Hepatocyte (in vitro differentiated cells): ENCODE measurements at places on chromosomes 12 and 14.

DNA sequence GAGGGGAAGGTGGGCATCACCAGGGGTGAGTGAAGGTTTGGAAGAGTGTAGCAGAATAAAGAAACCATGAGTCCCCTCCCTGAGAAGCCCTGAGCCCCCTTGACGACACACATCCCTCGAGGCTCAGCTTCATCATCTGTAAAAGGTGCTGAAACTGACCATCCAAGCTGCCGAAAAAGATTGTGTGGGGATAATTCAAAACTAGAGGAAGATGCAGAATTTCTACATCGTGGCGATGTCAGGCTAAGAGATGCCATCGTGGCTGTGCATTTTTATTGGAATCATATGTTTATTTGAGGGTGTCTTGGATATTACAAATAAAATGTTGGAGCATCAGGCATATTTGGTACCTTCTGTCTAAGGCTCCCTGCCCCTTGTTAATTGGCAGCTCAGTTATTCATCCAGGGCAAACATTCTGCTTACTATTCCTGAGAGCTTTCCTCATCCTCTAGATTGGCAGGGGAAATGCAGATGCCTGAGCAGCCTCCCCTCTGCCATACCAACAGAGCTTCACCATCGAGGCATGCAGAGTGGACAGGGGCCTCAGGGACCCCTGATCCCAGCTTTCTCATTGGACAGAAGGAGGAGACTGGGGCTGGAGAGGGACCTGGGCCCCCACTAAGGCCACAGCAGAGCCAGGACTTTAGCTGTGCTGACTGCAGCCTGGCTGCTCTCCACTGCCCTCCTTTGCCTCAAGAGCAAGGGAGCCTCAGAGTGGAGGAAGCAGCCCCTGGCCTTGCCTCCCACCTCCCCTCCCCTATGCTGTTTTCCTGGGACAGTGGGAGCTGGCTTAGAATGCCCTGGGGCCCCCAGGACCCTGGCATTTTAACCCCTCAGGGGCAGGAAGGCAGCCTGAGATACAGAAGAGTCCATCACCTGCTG lies 7.0 kb downstream of the SERPINA1 start:
- DNase-seq: no peak

GRCh38 chr14:104872469-104873341 lies 7.6 kb downstream of the CEP170B start:
- DNase-seq: peak; percentile 48

DNA sequence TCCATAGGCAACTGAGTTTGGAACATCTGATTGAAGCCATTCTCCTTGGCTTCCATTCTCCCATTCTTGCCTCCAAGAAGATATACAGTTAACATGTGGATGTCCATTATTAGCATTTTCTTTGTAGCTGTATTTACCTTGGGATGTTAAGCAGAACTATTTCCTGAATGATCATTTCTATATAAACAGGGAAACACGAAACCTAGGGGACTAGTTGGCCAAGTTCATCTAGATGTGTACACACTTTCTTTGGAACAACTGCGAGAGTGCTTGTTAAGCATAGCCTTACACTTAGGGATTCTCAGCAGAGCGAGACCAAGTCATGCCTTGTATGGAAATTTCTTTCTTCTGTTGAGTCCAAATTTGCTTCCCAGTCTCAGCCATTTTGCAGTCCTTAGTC lies 42.1 kb downstream of the DRAM1 start:
- DNase-seq: no peak

DNA sequence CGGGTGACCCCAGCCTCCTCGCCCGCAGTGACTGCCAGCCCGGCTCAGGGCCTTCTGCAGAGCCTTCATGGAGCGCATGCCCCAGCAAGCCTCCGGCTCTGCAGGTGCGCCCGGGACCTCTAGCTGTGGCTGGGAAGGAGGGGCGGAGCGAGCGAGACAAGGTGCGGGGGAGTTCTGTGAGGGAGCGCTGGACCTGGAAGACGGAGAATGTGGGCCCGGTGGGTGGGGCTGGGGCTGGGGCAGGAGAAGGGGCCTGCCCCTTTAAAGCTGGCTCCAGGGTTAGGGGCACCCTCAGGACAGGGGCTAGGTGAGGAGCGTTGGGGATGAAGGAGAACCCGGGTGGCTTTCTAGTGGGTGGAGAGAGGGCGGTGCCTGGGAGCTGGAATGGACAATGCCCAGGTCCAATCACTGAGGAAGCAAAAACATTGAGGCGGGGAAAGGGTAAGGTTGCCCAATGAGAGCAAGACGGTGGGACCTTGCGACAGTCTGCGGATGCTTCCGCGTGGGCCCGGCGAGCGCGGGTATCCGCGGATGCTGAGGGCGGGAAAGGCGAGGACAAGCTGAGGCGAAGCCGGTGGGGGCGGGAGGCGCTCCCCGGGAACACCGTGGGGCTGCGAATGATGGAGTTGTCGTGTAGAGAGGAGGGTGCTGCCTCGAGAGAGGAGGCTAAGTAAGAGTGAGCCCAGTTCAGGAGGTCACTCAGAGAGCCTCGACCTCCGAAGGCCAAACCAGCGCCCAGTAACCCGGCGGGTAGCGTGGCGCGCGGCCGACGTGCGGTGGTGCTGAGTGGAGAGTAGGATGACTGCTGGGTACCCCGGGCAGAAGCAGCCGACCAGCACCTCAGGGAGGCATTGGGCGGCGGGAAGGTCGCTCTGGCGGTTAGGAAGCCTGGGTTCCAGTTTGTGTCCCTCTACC lies at the start of gene GLS2:
Gene GLS2, minus strand, starts transcription at position 121 of the 915 bp plus-strand sequence. Its CDS starts 43 bp downstream, at position 78.
- peak; percentile 83 for DNase-seq

- peak; percentile 46 for DNase-seq
Measured at GRCh38 chr12:123713398-123713797, 1.2 kb downstream of the ATP6V0A2 start.

DNA sequence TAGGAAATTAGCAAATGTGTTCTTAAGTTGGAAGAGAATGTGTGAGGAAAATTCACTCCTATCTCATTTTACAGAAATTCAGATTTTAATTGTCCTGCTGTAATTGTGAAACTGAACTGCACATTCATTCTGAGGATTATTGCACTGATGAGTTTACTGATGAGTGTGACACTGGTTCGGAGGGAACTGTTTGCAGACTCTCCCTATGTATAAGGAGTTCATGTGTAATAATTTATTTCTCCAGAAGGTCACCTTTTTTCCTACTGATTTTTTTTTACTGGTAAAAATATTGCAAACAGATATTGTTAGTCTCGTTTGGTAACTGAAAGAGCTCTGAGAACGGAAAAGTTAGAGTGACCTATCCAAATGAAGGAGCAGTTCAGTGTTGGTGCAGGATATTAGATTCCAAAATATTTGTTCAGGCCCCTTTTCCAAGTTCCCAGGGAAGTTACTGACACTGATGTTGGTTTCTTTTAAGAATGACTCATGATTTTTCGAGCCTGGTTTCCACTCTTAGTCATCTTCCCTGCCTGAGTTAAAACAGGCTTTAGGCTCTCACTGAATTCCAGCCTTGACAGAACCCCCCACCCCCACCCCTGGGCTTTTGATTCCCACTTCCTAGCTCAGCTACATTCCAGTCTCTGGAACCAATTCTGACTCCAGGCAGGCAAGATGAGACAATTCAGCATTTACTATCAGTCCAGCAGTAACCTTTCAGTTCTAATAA lies 18.4 kb downstream of the ANO6 start:
- peak; percentile 83 for DNase-seq

DNA sequence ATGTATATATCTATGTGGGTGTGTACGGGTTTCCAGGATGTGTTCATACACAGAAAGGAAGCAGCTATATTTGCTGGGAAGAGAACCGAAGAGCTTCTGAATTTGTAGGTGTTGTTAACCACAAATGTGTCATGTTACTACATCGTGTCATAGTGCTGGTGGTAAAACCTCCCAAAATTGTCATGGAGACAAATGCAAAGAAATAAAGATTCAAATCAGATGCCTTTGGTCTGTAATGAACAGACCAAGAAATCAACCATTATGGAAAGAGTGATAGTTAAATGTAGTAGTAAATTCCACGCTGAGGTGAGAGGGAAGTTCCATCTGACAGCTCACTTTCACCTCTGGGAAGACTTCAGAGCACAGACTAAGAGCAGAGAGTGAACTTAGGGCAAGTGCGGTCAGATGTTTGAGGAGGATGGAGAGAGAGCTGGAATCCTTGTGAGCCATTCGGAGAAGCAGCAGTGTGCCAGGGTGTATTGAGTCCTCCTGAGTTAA lies 487.5 kb downstream of the TMEM121 start:
- DNase-seq: no peak

- no peak for DNase-seq
Measured at GRCh38 chr12:106066051-106066705, 72.6 kb downstream of the NUAK1 start.

DNA sequence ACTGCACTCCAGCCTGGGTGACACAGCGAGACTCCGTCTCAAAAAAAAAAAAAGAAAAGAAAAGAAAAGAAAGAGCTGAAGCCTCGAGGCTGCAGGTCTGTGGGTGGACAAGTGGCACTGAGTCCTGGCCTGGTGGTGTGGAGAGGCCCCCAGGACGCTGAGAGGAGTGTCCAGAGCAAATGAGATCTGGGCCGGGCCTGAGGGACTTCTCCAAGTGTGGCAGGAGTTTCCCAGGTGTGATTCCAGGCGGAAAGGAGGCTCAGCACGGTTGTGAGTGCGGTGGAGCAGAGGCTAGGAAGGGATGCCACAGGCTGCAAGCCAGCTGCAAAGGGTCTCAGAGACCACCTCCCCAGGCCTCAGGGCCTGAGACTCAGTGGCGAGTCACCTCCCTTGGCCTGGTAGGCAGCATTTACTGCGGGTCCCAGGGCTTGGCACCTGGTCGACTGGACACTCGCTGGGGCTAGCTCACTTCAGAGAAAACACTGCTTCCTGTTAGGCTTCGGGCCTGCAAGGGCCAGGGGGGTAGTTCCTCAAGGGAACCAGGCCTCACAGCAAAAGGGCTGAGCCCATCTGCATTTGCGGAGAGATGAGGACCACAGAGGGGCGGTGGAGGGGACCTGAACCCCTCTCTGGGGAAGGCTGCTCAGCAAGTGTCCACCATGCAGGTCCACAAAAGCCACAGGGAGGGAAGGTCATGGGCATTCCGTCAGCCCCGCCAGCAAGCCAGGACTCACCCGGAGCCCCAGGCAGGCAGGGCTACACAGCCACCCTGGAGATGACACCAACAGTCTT lies 11.7 kb downstream of the TTC7B start:
- DNase-seq: no peak

GRCh38 chr12:111573476-111573875 lies 25.6 kb downstream of the ATXN2 start:
- no peak for DNase-seq

- no peak for DNase-seq
Measured at GRCh38 chr12:117169548-117169947, 20.7 kb downstream of the FBXO21 start.

DNA sequence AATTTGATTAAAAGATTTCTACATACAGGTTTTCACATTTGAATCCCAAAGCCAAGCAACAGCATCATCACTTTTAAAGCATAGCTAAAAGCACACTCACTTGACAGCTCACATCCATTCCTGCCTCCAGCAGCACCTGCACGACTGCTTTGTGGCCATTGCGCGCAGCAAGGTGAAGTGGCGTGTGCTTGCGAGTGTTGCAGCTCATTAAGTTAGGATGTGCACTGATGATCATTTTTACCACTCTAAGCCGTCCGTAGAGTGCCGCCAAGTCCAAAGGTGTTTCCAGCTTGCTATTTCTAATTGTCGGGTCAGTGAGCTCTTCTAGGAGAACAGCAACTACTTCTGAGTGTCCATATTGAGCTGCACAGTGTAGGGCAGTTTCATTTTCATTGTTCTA lies 158.8 kb downstream of the GARIN6 start:
- no peak for DNase-seq

GRCh38 chr14:73738518-73739173 lies 24.5 kb upstream of the PNMA1 start:
- peak; percentile 8 for DNase-seq

DNA sequence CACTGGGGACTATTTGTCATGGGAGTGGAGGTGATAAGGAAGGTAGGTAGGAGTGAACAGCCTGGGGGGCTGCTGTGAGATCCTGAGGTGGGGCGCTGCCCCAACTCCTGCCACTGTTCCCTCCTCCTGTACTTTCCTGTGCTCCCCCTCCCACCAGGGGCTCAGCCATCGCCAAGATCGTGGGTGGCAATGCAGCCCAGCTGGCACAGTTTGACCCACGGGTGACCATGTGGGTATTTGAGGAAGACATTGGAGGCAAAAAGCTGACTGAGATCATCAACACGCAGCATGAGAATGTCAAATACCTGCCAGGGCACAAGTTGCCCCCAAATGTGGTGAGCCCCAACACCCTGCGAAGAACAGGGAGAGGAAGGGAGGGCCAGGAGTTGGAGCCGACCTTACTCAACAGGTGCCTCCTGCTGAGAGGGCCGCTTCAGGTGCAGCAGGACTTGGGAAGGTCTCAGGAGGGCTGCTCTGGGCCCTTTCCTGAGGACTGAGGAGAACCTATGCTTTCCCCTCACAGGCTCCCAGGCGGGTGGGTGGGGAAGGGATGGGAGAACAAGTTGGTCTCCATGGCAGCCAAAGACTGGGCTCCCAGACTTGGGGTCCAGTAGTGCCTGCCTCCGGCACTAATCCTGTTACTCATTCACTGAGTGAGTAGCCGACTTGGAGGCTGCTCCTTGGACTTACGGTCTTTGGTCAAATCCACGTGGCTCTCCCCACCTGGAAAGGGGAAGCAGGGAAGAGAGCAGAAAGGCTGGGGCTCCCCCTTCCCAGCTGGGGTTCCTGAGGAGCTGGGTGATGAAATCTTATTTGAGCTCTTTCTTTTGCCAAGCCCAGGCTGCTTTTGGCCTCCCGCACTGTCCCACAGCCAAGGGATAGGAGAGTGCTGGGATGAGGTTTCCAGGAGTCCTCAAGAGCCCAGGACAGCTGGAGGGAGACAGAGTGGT lies 884 bp downstream of the GPD1 start:
- DNase-seq: peak; percentile 68

DNA sequence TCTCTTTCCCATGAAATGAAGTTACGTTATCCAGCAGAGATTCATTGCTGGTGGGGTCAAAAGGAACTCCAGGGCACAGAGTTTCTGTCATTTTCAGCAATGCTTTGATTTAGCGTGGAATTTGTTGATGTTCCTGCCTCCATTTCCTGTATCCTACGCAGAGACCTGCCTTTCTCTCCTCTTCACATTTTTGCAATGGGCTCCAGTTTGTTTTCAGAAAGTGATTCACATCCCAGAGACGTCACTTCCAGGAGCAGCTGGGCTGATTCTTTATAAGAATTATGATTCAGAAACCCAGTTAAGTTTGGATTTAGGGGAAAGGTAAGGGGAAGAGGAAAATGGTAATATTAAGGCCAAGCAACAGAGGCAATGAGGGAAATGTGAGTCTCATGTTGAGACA lies 11.6 kb downstream of the RNASE10 start:
- no peak for DNase-seq

GRCh38 chr14:79476552-79476951 lies 734.8 kb downstream of the DIO2 start:
- DNase-seq: no peak

DNA sequence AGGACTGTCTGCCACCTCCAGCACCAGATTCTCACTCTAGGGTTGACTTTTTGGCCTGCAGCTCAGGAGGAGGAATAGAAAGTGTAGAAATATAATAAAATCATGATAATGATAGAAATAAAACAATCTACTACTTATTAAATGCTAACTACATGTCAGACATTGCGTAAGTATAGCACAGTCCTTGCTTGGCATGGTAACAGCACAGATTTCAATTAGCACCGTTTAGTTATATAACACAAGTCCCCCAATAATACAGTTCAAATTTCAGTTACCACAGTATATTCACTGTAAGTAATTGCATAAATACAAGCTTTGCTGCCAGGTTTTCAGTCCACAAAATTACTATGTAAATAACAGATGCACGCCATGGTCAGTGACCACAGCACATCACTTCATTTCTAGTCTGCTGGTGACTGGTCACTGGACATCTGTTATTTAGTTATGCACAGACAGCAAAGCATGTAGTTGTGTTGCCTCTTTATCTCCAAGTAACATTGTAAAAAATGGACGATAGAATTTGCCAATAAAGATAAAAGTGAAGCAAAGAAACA lies 6.5 kb upstream of the GLT8D2 start:
- DNase-seq: no peak
